ENCODE measurements at places on chromosomes 16 and 17.

DNA sequence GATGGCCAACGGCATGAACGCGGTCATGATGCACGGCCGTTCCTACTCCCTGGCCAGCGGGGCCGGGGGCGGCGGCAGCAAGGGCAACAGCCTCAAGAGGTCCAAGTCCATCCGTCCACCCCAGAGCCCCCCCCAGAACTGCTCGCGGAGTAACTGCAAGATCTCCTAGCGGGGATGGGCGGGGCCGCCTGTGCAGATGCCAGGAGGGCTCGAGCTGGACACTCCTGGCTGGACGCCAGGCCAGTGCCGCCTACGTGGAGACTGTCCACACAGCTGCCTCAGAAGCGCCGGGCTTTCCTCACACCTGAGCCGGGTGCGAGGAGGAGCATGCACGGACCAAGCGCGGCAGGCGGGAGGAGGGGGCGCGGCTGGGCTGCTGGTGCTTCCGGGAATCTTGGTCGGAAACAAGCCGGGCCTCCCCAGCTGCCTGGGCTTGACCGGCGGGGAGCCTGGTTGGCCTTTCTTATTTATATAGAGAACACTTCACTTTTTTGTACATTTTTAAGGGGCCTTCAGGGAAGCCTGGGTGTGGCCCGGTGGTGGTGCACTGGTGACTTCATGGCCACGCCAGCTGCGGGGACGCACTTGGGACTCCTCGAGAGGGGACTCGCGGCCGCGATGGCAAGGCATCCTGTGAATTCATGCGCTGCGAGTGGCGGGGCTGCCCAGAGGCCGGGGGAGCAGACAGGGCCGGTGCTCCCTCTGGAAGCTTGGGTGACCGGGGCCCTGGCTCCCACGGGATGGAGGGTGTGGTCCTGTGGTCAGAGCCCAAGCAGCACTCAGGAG lies 3.1 kb upstream of the WFIKKN1 start:
- peak; percentile 71 for DNase-seq

DNA sequence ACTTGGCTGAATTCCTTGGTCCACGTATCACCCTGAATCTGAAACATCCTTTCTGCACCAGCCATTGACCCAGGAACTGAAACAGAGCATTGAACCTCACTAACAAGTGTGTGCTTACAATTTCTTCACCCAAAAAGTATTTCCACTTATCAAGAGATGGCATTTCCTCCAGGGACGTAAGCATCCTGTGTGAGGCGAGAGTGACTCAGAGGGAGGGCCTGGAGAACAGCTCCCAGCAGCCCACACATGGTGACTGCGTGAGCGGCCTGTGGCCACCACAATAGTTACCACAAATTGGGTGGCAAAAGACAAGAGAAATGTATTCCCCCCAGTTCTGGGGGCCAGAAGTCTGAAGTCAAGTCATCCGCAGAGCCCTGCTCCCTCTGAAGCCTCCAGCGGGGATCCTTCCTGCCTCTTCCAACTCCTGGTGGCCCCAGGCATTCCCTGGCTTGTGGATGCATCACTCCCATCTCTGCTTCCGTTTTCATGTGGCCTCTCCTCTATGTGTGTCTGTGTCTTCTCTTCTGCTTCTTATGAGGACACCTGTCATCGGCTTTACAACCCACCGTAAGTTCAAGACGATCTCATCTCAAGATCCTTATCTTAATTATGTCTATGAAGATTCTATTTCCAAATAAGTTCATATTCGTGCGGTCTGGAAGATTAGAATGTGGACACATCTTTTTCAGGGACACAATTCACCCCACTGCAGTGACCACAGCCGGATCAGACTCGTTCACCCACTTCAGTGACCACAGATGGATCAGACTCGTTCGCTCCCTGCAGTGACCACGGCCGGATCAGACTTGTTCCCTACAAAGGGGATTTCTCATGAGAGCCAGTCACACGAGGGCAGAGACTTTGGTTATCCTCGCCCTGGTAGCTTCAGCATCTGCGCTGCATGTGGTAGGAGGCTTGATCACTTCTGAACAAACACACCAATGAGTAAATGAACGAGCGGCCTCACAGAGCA lies 122.6 kb upstream of the FOXF1 start:
- peak; percentile 97 for DNase-seq

DNA sequence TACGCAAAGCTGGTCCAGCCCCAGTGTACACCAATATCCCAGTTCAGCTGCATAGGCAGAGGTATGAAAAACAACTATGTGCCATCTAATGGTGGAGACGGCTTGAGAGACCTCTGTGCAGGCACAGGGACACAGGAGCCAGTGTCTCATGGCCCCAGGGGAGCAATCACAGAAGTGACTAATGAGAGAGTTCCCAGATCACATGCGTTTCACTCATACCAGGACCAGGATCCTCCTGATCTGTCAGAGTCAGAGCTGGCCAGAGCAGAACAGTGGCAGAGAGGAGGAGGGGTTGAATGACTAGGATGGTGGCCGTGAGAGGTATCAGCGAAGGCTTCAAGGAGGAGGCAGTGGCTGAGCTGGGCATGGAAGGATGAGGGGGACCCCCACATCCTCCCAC lies 41.1 kb downstream of the TMEM132E start:
- no peak for DNase-seq

- no peak for DNase-seq
Observed at GRCh38 chr17:47276444-47276843, 22.8 kb downstream of the ITGB3 start.

GRCh38 chr17:62617894-62618472 lies 9.5 kb upstream of the MRC2 start:
- no peak for DNase-seq

GRCh38 chr17:64148017-64148631 lies 18.2 kb upstream of the ERN1 start:
- no peak for DNase-seq

DNA sequence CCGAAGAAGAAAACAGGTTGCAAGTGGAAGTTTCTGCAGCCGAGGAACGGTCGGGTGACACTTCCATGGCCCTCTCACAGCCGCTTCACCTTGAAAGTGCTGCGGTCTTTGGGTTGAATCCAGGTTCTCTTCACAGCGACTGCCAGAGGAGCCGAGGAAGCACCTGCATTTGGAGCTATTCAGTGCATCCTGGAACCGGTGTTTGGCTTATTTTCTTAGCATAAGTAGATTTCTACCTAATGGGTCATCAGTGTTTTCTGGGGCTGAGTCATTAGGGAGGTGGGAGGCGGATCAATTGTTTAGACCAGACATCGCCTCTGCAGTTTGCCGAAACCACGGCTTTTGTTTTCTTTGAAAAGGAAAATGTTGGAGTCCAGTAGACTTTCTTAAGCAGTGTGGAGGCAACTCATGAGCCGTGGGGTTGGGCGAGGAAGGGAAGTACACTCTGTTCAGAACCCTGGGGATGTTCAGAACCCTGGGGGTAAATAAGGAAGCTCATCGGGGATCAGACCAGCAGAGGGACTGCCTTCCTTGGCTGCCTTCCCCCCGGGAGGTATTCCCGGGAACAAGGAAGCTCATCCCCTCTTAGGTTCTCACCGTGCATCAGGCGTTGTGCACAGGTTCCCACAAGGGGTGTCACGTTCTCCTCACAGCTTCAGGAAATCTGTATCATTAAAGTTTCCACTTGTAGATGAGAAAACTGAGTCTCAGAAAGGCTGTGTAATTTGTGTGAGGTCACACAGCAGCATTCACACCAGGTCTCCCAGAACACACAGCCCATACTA lies 361.5 kb downstream of the SNX29 start:
- no peak for DNase-seq

- no peak for DNase-seq
Observed at GRCh38 chr17:4584917-4585637, 748 bp downstream of the SMTNL2 start.

GRCh38 chr16:71851746-71852145 lies 6.0 kb downstream of the ATXN1L start:
- DNase-seq = no peak

DNA sequence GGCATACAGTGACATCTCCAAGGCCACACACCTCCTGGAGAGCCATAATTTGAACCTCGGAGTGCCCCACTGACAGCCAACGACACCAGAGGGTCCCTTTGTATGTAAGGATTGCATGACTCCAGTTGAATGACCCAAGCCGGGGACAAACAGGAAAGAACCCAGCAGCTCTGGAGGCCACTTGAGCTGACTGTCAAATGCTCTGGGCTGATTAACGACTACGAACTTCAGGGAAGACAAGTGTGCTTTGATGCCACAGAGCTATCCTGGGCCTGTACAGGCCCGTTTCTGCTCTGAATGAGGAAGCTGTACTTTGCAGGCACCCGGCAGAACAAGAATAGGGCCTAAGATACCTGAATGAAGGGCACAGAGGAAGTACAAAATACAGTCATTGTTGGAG lies 404.6 kb downstream of the SLC39A11 start:
- no peak for DNase-seq

DNA sequence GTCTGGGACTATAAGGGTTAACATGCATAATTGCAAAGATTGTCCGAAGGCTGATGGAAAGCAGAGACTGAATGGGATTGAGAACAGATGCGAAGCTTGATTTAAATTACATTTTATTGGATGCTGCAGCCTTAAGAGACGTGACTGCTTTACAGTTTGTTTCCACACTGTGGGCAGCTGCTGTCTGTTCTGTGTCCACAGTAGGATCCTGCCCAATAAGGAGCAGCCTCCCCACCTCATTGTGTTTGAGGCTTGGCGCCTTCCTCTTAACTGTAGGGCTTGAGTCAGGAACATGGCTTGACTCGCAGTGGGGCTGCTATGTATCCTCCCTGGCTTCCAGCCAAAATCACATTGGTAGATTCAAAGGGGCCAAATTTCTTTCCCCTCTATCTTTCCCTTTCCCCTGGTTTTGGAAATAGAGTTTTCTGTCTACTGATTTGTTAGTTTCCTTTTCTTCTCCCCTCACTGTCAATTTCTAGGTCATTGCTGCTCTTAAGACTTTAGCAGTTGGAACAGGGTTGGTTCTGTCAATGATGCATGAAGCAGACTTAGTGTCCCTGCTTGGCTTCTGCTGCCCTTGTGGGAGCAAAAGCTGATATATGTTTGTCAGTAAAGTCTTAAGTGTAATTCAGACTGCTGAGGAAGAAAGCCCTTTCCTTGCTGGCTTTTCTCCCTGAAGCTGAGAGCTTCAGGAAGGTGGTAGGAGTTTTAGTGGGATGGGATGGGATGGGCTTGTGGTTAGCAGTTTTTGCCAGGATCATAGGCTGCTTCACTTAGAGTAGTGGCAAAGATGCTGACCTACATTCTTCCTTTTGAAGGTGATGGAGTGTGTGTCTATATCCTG lies 5.0 kb upstream of the RARA start:
- DNase-seq = no peak

DNA sequence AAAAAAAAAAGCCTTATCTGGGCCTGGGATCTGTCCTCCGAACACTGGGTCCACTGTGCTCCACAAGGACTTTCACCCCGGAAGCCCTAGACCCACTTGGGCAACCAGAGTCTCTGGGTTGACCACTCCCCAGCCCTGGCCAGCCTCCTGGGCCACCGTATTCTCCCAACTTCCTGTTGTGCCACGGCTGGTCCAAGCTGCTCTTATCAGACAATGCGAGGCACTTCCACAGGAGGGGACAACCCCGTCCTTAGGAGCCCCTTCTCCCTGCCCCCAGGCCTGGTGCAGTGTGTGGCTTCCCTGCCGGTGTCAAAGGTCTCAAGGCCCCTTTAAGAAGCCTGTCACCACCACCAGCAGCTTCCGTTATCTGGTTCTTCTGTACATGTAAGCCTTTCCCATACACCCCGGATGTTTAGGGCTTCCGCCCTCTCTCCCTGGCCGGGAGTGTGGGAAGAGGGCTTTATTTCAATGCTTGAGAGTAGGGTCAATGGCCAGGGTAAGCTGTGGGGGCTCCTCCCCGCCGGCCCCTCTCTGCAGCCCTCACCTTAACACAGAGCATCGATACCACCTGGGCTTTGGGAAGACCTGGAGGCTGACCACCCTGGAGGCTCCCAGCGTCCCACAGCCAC lies 313.0 kb downstream of the SEC14L1 start:
- no peak for DNase-seq

DNA sequence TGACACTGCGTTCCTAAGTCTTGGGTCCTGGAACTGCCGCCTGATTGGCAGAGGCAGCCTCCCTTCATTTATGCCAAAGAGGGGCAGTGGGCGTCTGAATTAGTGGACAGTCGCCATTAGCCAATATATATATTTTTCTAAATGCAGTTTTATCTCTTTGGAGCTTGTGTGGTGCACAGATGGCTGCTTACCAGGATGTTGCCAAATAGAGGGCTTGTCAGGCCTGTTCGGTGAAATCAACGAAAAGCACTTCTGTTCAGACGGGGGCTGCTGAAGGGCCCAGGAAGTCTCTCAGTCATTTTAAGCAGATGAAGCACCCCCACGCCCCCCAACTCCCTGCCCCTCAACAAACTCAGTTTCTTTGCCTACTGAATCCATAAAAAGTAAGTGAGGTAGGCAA lies 66.0 kb downstream of the RAP1GAP2 start:
- DNase-seq = no peak

GRCh38 chr16:73108195-73108963 lies 60.5 kb upstream of the ZFHX3 start:
- no peak for DNase-seq

DNA sequence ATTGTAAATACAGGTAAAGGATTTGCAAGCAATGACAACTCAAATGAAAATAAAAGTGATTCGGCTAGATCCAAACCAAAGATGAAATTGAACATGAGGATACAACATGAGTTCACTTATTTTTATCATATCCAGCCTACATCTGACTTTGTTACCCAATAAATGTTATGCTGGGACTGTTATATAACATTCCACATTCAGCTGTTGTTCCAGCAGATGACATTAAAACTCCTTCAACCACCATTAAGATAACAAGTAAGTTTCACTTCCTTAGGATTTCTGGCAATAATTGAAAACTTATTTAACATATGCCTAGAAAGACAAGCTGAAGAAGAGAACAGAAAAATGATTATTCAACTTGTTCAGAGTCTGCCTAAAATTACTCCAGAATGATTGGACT lies 729.4 kb downstream of the CDH11 start:
- DNase-seq = no peak

- no peak for DNase-seq
Observed at GRCh38 chr17:21376081-21376758, at the start of gene KCNJ12. Gene KCNJ12, plus strand, starts transcription at chr17:21376357. Its CDS starts 38,986 bp downstream, at chr17:21415343.

- no peak for DNase-seq
Observed at GRCh38 chr17:69402052-69402451, 12.4 kb upstream of the MAP2K6 start.

- DNase-seq = peak; percentile 87
Observed at GRCh38 chr16:89581045-89581695, 5.6 kb downstream of the CPNE7 start.

- peak; percentile 51 for DNase-seq
Observed at GRCh38 chr17:34998205-34998604, 17.9 kb downstream of the LIG3 start.

GRCh38 chr16:53147500-53148065 lies 92.8 kb downstream of the CHD9 start:
- DNase-seq = no peak

Measured in H4 (cell line).